MCF 10A (cell line): ENCODE measurements at places on chromosomes 6 and 20. TPM values are rescaled to one million over a fixed set of nuclear protein-coding genes. Genes with fewer than 3 reads are reported as not detected.

Gene SPATS1
- not detected in 2 replicates for total RNA-seq

DNA sequence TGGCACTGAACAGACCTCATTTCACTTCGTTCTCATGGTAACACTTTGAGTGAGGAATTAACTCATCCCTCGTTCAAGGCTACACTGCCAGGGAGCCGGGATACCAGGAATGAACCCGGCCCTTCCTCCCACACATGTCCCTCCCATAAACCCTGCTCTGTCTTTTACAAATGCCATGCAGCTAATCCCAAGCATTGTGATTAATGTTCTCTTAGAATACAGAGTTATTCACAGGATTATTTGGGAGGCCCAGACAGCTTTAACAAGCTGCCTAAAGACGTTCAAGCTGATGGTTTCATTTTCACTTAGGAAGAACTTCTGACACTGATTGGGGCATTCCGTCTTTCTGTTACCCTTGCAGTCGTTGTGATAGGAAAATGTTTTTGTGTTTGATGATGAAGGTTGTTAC, 42.5 kb upstream of the CD83 start:
- peak overlapping the region; percentile 74 for H3K4me3 ChIP-seq
- peak overlapping the region; percentile 96 for H3K27ac ChIP-seq
- DNase-seq: peak; percentile 38
- peaks cover 15% of the 10 kb centered on the region for H3K4me1 ChIP-seq

Gene SLCO4A1
- total RNA-seq: 23.8 and 27.0 TPM in 2 replicates

DNA sequence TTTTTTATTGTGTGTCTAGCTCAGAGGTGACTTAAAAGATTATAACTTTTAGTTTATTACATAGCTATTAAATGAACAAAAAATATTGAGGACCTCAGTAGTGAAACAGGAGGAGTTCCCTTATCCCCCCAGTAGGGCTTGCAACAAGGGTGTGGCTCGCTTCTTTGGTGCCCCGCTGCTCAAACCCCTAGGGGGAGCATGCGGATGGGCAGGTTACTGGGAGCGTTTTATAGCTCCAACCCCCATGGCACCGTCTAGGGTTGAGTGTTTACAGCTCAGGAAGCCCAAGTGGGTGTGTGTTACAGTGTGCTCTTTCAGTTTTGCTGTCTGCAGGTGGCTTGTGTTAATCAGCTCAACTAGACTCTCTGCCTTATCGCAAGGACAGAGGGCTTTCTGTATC, 1513.7 kb downstream of the GRIK2 start:
- H3K4me3 ChIP-seq: no peak overlapping the region
- H3K36me3 ChIP-seq: no peaks in the 10 kb centered on the region
- H3K4me1 ChIP-seq: no peaks in the 10 kb centered on the region
- no peaks in the 10 kb centered on the region for H3K27me3 ChIP-seq
- H3K27ac ChIP-seq: no peak overlapping the region
- DNase-seq: no peak

GRCh38 chr6:119961450-119961849, 611.9 kb upstream of the MAN1A1 start:
- H3K27ac ChIP-seq: no peak overlapping the region
- no peak for DNase-seq
- H3K4me1 ChIP-seq: no peaks in the 10 kb centered on the region
- no peaks in the 10 kb centered on the region for H3K27me3 ChIP-seq

- H3K27ac ChIP-seq: peak overlapping the region; percentile 82
- H3K4me3 ChIP-seq: no peak overlapping the region
- no peaks in the 10 kb centered on the region for H3K27me3 ChIP-seq
Observed at GRCh38 chr6:7341989-7342742, 29.2 kb upstream of the SSR1 start.

- no peaks in the 10 kb centered on the region for H3K4me1 ChIP-seq
- H3K36me3 ChIP-seq: no peaks in the 10 kb centered on the region
- H3K4me3 ChIP-seq: no peak overlapping the region
- H3K27ac ChIP-seq: no peak overlapping the region
- no peaks in the 10 kb centered on the region for H3K27me3 ChIP-seq
- DNase-seq: no peak
Observed at GRCh38 chr6:163092876-163093275, 321.6 kb upstream of the QKI start.

Gene PM20D2
- 9.9 and 11.9 TPM in 2 replicates for total RNA-seq

- H3K27me3 ChIP-seq: no peaks in the 10 kb centered on the region
- peak; percentile 23 for DNase-seq
- peak overlapping the region; percentile 32 for H3K27ac ChIP-seq
- H3K4me1 ChIP-seq: peaks cover 10% of the 10 kb centered on the region
- no peaks in the 10 kb centered on the region for H3K36me3 ChIP-seq
Observed at GRCh38 chr6:18022398-18023231, 35.2 kb upstream of the KIF13A start.

DNA sequence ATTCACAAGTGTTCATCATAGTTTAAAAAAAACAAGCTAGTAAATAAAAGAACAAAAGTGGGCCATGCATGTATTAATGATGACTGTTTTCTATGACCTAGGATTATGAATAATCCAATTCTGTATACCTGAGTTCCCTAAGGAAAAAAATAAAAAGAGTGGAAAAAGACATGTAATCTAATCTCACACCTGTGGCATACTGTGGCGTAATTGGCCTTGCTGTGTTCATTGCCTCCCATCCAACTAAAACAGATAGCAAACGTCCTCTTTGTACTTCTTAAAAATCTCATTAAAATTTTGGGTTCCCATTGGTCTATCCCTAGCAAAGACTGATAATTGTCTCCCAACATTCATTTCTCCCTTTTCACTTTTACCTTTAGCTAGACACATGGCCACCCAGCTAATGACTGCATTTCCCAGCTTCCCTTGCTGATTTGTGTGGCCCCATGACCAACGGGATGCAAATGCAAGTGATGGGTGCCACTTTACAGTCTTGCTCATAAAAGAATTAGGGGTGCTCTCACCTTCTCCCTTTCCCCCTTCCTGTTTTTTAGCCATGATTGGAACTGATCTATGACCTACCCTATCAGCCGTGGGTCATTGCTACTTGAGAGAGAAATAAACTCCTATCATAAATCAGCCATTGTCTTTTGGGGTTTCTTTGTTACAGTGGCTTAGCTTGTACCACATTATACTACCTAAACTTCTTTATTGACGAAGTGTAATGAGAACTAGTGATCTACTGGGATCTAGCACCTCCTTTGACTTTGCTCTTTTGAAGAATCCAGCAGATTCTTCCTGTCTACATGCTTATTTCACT, 32.0 kb upstream of the TBC1D22B start:
- H3K27me3 ChIP-seq: no peaks in the 10 kb centered on the region
- no peak overlapping the region for H3K4me3 ChIP-seq
- H3K27ac ChIP-seq: no peak overlapping the region
- H3K36me3 ChIP-seq: no peaks in the 10 kb centered on the region

GRCh38 chr20:17403461-17403860, 127.7 kb downstream of the BFSP1 start:
- peaks cover 71% of the 10 kb centered on the region for H3K27me3 ChIP-seq
- DNase-seq: no peak
- H3K27ac ChIP-seq: no peak overlapping the region
- H3K4me3 ChIP-seq: no peak overlapping the region
- no peaks in the 10 kb centered on the region for H3K36me3 ChIP-seq
- H3K4me1 ChIP-seq: no peaks in the 10 kb centered on the region

DNA sequence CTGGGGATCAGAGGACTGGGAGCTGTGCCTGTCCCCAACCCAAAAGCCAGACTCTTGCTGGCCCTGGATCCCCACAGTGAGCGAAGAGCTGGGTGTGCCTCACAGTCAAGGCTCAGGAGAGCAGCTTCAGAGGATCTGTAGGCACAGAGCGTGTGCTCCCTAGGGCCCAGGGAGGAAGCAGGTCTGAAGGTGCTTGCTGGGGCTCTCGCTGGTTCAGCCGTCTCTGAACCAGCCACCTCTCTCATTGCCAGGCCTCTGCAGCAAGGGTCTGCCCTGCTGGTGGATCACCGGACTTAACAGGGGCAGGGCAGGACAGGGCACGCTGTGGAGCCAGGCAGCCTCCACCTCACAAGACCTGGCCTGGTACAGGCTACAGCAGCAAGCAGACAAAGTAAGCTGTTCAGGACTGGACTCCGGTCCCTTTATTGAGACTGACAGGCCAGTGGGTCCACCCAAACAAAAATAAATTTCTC, 13.8 kb downstream of the PCIF1 start:
- no peak overlapping the region for H3K4me3 ChIP-seq
- no peak for DNase-seq
- peaks cover 24% of the 10 kb centered on the region for H3K4me1 ChIP-seq

DNA sequence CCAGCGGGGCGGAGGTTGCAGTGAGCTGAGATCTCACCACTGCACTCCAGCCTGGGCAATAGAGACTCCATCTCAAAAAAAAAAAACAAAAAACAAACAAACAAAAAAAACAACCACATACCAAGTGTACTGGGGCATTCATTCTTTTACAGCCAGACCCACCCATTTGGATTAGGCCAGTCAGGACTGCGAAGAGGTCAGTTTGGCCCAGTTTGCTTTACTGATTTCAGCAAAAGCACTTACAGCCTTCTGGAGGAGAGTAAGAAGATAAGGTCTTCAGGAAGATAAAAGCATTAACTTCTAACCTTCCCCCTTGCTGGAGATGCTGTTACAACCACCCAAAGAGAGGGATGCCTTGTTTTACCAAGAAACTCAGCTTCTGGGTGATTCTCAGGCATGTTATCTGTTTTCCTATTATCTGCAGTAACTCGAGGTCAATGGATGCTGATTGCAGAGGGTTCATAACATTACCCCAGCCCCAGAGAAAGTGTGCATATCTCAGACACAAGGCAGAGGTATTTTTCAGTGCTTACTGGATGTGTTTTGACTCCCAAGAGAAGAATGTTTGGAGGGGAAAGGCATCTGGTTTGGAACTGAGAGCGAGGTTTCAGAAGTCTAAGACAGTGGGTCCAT, 118.9 kb downstream of the RIN2 start:
- H3K36me3 ChIP-seq: no peaks in the 10 kb centered on the region
- no peak for DNase-seq
- H3K27me3 ChIP-seq: no peaks in the 10 kb centered on the region
- H3K4me3 ChIP-seq: no peak overlapping the region
- H3K27ac ChIP-seq: no peak overlapping the region

- H3K4me1 ChIP-seq: peaks cover 20% of the 10 kb centered on the region
- no peak for DNase-seq
- H3K4me3 ChIP-seq: no peak overlapping the region
- peak overlapping the region; percentile 59 for H3K27ac ChIP-seq
- no peaks in the 10 kb centered on the region for H3K36me3 ChIP-seq
Observed at GRCh38 chr6:85191656-85192055, 258.2 kb upstream of the NT5E start.

Gene USP49
- 4.1 and 4.3 TPM in 2 replicates for total RNA-seq

- no peak overlapping the region for H3K27ac ChIP-seq
- no peaks in the 10 kb centered on the region for H3K4me1 ChIP-seq
- no peak for DNase-seq
- H3K27me3 ChIP-seq: no peaks in the 10 kb centered on the region
Observed at GRCh38 chr6:44926556-44926955, 401.6 kb upstream of the RUNX2 start.

- H3K36me3 ChIP-seq: no peaks in the 10 kb centered on the region
- H3K4me1 ChIP-seq: no peaks in the 10 kb centered on the region
- no peak overlapping the region for H3K4me3 ChIP-seq
- DNase-seq: peak; percentile 31
- H3K27me3 ChIP-seq: no peaks in the 10 kb centered on the region
Observed at GRCh38 chr6:107691062-107691751, 132.9 kb downstream of the SCML4 start.

Gene FGD2
- not detected in 2 replicates for total RNA-seq

DNA sequence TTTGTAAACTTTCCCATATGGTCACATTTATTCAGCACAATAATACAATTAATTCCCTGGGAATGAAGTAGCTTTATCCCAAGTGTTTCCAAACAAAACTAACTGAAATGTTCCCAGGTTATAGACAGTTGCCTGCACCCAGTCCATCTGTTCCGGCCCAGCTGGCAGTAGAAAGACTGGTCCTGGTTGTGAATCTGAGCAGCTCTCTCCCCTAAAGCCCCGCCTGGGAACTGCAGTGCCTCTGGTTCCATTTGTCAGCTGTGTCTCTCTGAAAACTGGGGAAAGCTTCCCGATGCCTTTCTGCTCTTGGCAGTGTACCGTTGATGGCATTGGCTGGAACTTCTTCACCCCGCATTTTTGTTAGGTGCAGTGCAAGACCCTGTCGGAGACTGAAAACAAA, 8.7 kb downstream of the MTHFD1L start:
- H3K4me1 ChIP-seq: peaks cover 9% of the 10 kb centered on the region
- no peaks in the 10 kb centered on the region for H3K27me3 ChIP-seq
- no peak for DNase-seq
- H3K27ac ChIP-seq: peak overlapping the region; percentile 31
- H3K4me3 ChIP-seq: no peak overlapping the region

Gene GABBR1
- 38.8 and 43.9 TPM in 2 replicates for total RNA-seq

Gene CALHM4
- total RNA-seq: not detected in 2 replicates

Gene CFAP61
- 1.4 and 1.5 TPM in 2 replicates for total RNA-seq

GRCh38 chr6:29479560-29479959, 8.2 kb downstream of the MAS1L start:
- no peak overlapping the region for H3K4me3 ChIP-seq
- no peak overlapping the region for H3K27ac ChIP-seq
- H3K27me3 ChIP-seq: no peaks in the 10 kb centered on the region
- DNase-seq: no peak
- no peaks in the 10 kb centered on the region for H3K4me1 ChIP-seq

Gene EYA4
- total RNA-seq: not detected in 2 replicates

Gene BMP7
- not detected in 2 replicates for total RNA-seq

DNA sequence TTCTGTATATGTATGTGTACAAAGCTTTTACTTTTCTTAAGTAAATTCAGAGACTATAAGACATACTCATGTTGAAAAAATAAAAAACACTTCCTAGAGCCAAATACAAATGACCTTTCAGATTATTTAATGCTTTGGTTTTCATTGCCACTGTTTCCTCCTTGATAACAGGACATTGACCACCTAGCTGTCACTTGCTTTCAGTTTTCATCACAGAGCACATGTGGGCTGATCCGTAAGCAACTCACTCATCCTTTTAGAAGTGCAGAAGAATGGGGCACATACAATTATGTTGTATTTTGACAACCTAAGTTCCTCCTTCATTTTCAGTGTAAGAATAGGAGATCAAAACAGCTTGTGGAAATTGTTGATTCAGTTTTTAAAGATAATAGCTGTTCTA, 6.2 kb downstream of the ZBTB2 start:
- peaks cover 11% of the 10 kb centered on the region for H3K4me1 ChIP-seq
- no peak for DNase-seq
- no peaks in the 10 kb centered on the region for H3K27me3 ChIP-seq
- H3K36me3 ChIP-seq: peaks cover 6% of the 10 kb centered on the region

DNA sequence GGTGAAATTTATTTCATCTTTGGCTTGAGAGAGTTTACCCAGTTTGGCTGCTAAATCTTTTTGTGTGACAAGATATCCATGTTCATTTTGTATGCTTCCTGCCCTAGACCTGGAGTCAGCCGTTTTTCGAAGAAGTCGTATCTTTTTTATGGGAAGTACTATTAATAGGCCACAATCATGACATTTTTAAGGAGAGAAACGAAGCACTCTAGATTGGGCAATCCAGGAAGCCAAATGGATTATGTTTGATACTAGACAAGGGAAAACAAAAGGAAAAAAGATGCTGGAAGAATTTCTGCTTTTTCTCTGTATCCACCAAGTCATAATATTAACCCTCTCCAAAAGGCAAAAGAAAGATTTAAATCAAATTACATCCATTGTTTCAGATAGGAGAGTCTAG, 214.6 kb downstream of the HDGFL1 start:
- no peaks in the 10 kb centered on the region for H3K4me1 ChIP-seq
- no peak overlapping the region for H3K27ac ChIP-seq

Gene LY86
- not detected in 2 replicates for total RNA-seq
